ENCODE measurements at places on chromosomes 5 and 9.

GRCh38 chr9:12972608-12973589 lies 198.1 kb downstream of the LURAP1L start:
- DNase-seq = no peak

DNA sequence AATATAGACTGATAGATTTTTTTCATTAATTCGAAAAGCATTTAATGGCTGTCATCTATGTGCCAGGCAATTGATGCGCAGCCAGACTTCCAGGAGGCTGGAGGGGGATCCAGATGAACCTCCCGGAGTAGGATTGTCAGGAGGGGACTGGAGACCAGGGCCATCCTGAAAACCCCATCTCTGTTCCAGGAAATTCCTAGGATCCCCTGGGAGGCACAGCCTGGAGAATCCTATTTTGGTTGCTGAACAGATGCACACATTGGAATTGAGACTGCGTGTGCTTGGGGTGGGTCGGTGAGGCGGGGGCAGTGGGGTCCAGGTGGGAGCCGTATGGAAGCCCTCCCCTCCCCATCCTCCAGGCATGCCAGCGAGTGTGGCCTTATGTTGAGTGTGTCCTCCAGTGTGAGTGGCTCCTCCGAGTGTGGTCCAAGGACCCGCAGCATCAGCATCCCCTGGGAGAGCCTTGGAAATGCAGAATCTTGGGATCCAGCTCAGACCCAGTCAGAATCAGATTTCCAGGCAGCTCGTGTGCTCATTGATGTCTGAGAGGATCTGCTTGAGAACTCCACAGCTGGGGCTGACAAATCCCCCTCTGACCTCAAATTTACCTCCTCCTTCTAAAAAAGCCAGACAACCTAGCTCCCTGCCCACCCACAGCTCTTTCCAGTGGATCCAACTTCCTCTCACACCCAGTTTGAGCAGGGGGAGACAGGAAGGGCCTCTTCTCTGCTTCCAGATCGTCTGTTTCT lies 38.7 kb downstream of the ROPN1L start:
- DNase-seq = no peak

DNA sequence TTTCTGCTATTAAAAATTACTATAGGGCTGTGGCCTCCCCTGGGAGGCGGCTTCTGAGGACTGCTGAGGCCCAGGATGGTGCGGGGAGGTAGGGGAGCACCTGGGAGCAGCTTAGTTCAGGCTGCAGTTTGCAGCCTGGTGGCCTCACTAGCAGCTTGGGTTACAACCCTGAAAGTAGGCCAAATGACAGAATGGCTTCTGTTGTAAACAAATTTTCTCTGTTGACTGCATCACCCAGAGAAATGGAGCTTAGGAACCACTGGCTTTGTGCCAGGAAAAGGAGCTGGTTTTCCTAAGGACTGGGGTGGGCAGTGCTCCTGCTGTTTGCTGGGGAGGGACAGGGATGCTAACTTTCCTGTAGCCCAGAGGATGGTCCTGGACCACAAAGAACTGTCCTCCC lies 130.3 kb downstream of the ENTREP1 start:
- no peak for DNase-seq

- no peak for DNase-seq
These were observed 5.6 kb upstream of the GPX3 start for GRCh38 chr5:151014680-151015343.

DNA sequence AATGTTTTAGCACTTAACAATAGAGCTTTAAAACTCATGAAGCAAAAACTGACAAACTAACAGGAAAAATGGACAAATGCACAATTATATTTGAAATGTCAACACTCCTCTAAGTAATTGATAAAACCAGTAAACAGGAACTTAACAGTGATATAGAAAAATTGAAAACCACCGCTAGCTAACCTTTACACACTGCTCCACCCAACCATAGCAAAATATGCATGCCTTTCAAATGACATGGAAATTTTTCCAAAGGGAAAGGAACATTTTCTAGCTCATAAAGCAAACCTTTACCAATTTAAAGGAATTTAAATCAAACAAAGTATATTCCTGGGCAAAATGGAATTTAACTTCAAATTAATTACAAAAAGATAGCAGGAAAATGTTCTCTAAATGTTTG lies 109.2 kb downstream of the ADAMTS19 start:
- no peak for DNase-seq

- no peak for DNase-seq
These were observed 220.2 kb upstream of the CLINT1 start for GRCh38 chr5:158079097-158079496.

GRCh38 chr5:174337276-174338184 lies 292.0 kb downstream of the NSG2 start:
- DNase-seq = no peak

GRCh38 chr5:6026766-6027406 lies 351.5 kb downstream of the MED10 start:
- DNase-seq = no peak

DNA sequence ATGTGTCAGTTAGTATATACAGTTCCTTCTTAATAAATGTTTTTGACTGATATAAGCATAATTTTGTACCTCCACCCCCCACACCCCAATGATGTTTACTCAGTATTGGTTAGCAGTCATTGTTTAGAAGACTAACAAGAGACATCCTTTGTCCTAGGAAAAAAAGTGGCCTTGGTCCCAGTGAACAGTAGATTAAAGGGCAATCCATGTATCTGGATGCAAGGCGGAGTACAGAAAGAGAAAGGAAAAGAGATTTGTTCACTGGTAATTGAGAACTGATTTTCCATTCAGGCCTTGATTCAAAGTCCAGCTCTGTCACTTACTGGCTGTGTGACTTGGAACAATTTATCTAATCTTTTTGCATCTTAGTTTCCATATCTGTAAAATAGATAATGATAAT lies 4.6 kb downstream of the RALGPS1 start:
- no peak for DNase-seq

GRCh38 chr5:159576902-159577301 lies 246.6 kb upstream of the IL12B start:
- no peak for DNase-seq

- no peak for DNase-seq
These were observed 54.3 kb downstream of the CHSY3 start for GRCh38 chr5:129958581-129958980.

DNA sequence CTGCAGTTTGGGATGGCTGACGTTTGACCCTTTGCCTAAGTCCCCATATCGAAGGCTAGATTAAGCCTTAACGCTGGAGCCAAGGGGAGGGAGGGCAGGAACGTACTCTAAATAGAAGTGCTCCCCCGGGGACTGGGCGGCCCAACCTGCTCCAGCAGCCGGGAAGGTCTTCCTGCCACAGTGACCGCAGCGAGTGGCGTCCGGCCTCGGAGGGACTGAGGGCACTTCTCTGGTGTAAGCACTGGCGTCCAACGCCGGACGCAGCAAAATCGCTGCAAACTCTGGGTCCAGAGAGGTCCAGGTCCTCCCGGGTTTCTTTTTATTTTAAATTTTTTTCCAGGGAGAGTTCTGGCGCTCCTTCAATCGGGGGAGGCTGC lies 505 bp upstream of the ACER2 start:
- DNase-seq = no peak

- DNase-seq = no peak
These were observed 530.5 kb downstream of the NTRK2 start for GRCh38 chr9:85199866-85200495.

DNA sequence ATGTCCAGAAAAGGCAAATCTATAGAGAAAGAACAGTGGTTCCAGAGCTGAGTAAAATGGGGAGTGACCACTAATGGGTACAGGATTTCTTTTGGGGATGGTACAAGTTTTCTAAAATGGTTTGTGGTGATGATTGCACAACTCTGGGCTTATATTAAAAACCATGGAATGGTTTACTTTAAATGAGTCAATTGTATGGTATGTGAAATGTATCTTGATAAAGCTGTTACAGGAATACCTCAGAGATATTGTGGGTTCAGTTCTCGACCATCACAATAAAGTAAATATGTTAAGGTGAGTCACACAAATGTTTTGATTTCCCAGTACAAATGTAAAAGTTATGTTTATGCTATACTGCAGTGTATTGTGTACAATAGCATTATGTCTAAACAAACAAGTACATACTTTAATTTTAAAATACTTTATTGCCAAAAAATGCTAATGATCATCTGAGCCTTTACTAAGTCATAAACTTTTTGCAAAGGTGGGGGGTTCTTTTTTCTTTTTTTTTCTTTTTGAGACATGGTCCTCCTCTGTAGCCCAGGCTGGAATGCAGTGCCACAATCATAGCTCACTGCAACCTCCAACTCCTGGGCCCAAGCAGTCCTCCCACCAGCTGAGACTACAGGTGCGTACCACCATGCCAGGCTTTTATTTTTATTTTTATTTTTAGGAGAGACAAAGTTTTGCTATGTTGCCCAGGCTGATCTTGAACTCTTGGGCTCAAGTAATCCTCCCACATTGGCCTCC lies 65.9 kb downstream of the SHOC1 start:
- DNase-seq = no peak

GRCh38 chr5:139644646-139645429 lies 3.3 kb upstream of the CXXC5 start:
- DNase-seq = peak; percentile 18

- DNase-seq = no peak
These were observed 318.8 kb downstream of the FAM170A start for GRCh38 chr5:119948162-119948561.

- DNase-seq = no peak
These were observed 189.2 kb upstream of the DMAC1 start for GRCh38 chr9:7988644-7989280.

All from colonic mucosa (tissue), 4 donors.